ENCODE measurements at places on chromosomes 12 and 14.
A peak's percentile ranks its signal among the peaks of the same experiment; 100 is the strongest.

DNA sequence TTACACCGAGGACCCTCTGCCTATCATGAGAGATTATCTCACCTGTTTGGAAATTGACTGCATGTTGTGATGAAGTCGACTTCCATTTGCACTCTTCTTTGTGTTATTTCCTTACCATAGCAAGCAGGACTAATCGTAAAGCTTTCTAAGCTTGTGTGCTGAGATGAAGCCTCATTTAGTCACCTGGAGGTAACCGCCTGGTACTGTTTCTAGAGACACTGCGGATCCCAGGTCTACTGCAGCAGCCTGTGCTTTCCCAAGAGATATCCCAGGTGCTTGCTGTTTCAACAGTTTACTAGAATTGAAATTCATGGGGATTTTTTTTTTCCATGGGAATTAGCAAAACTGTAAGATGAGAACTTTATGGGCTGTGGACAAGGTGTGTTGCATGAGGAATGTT, 131.8 kb downstream of the PTPRR start:
- no peak for DNase-seq

DNA sequence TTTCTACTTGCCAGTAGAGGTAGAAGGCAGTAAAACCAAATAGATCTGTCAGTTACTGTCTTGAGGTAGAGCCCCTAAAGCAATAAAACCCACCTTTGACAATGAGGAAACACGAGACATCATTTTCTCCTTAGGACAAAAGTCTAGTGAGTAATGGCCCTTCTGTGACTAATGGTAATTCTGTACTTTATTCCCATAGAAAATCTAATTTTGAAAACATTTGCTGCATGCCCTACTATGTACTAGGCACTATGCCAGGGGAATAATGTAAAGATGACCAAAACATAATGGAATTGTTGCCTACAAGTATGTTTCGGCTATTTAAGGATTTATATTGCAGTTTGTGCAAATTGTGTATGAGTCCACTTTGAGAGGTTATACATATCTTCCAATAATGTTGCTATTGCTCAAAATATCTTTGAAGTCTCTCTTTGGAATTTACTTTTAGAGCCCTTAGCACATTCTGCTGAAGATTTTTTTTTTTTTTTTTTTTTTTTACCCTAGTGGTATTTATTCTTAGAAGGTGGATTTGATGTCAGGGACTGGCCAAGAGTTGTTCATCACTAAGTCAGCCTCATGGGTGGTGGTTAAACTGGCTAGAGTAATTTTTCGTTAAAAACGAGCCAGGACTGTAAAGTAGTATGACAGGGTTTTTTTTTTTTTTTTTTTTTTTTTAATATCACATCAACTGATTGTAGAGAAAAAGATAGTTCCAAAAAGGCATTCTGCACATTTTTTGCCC, 109.7 kb downstream of the CRADD start:
- no peak for DNase-seq

DNA sequence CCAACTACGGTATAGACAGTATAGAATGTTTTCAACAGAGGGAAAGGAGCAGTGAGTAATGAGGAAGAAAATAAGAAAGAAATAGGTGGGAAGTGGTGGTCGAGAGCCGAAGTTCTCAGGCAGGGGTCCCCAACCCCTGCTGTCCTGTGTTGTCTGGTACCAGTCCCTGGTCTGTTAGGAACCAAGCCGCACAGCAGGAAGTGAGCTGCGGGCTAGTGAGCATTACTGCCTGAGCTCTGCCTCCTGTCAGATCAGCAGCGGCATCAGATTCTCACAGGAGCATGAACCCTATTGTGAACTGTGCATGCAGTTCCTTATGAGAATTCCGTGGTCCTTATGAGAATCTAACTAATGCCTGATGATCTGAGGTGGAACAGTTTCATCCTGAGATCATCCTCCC, 107.3 kb upstream of the PTPRR start:
- no peak for DNase-seq

GRCh38 chr12:53579545-53579955, 46.6 kb downstream of the ATF7 start:
- no peak for DNase-seq

GRCh38 chr12:40105515-40106201, at the start of gene SLC2A13:
Gene SLC2A13 (minus strand): TSS chr12:40106081. CDS start chr12:40105808, 273 bp downstream.
- peak; percentile 71 for DNase-seq

GRCh38 chr14:103716091-103716801, 636 bp downstream of the ZFYVE21 start:
- peak; percentile 19 for DNase-seq

GRCh38 chr12:5417500-5417899, 14.4 kb upstream of the NTF3 start:
- no peak for DNase-seq

- DNase-seq = no peak
Measured at GRCh38 chr12:12159988-12160387, 89.2 kb downstream of the BCL2L14 start.
